ENCODE measurements at places on chromosomes 6 and 20. TPM values are rescaled to one million over a fixed set of nuclear protein-coding genes. Genes with fewer than 3 reads are reported as not detected.

The TGM2 gene
- 343 TPM for total RNA-seq

The PTP4A1 gene
- total RNA-seq = 17.5 TPM

The SUMO4 gene
- 1.2 TPM for total RNA-seq

The SIRT5 gene
- 6.8 TPM for total RNA-seq

The CDK19 gene
- total RNA-seq = 5.2 TPM

The F13A1 gene
- total RNA-seq = not detected

DNA sequence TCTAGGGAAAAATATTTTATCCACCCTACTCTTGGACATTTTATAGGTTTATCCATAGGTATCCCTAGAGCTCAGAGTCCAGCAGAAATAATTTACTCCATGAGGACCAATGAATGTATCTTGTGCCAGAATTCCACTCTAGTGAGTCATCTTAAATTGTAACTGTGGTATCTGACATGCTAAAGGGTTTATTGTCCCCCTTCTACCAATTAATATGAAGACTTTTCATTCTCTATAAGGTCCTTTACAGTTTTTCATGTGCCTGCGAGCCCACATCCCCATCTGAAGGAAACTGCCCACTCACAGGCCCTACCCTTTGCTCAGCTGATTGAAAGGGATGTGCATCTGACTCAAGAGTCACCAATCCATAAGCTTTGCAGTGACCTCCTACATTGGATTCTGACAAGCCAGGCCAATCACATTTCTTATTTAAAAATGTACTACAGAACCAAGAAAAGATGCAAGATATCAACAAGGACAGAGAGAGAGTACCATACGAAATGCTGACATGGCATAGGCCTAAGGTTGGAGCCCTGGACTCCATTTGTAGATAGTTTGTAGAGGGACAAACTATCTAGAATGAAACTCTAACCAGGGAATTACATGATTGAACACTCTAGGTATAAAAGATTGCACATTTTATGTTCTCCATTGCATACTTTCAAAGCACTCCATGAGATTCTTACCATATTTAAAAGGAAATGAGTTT lies 93.4 kb upstream of the DEFB112 start:
- no peak for DNase-seq

GRCh38 chr20:60263725-60264709 lies 305.8 kb downstream of the CDH26 start:
- DNase-seq = no peak

DNA sequence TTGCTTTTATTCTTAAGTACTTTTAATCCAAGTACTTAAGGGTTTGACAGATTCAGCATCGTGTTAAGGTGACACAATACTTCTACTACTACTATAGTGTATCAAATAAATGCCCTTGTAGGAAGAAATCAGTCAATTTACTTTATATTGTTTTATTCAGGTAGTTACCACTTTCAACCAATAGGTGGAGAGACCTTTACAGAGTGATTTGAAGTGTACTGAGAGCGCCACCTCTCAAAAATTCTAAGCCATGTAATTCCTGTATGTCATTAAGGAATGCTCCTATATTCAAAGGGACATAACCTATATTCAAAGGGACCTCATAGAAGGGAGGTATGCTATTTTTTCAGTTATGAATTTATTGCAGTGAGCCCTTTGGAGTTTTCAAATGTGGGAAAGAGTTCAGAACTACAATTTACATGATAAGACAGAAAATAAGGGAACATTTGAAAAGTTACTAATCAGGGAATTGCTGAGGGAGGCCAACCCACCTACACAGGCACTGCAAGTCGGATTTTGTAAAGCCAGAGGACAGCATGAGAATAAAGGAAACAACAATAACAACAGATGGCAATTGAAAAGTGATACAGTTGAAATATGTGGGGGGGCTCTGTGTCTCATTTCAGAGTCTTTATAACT lies 955.6 kb downstream of the TBC1D32 start:
- peak; percentile 31 for DNase-seq

- DNase-seq = no peak
Measured at GRCh38 chr6:111676383-111676782, 70.7 kb upstream of the TRAF3IP2 start.

DNA sequence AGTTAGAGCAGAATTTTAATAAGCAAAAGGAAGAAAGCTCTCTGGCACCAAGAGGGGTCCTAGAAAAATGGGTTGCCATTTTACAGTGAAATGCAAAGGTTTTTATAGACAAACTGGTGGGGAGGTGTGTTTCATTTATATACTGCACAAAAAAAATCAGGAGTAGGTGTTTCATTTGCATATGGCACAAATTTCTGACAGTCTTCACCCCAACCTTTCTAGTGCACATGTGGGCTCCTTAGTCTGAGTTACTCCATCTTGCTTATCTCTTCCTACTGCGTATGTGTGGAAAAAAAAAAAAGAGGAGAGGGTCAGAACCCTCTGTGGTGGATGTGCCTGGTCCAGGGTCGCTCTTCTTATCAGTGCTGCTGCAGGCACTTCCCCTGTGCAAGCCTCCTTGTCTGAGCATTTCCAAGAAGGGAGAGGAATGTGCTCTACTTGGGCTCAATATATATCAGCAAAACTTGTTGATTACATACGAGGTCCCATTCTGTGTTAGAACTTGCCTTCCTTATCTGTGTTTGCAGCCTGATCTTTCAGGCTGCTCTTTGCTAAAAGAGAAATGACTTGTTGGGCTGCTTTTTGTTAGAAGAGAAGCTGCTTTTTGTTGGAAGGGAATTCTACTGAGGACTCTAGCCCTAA lies 59.0 kb upstream of the MRAP2 start:
- DNase-seq = no peak

- DNase-seq = no peak
Measured at GRCh38 chr6:138956244-138956924, 31.7 kb downstream of the REPS1 start.

- DNase-seq = no peak
Measured at GRCh38 chr6:36660771-36661471, 17.6 kb upstream of the CDKN1A start.

DNA sequence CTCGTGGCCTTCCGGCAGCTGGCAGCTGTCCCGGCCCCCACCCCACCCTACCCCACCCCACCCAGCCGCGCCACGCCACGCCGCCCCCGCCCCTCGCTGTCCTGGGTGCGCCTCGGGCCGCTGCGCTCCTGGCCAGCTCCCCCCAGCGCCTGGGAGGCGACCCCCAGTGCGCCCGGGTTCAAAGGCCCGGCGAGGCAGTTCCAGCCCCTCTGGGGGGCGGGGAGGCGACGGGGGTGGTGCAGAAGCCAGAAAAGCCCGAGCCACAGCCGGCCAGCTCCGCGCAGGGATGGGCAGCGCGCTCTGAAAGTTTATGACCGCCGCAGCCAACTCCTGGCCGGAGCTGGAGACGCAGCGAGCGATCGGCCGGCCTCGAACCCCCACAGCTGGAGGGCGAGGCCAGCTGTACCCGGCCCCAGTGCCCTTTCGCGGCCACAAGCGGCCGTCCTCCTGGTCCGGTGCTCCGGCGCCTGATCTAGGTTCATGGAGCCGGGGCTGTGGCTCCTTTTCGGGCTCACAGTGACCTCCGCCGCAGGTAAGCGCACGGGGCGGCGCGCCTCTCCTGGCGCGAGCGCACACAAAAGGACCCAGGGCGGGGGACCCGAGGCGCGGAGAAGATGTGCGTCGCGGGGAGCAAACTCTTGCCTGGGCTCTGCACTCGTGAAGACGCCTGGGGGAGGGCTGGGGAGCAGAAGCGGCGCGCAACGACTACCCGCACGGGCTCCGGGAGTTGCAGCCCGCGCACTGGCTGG lies at the start of gene EDN3:
EDN3 (plus strand) TSS at position 279 of the 749 bp plus-strand sequence; CDS start at position 481, 202 bp downstream.
- DNase-seq = no peak

DNA sequence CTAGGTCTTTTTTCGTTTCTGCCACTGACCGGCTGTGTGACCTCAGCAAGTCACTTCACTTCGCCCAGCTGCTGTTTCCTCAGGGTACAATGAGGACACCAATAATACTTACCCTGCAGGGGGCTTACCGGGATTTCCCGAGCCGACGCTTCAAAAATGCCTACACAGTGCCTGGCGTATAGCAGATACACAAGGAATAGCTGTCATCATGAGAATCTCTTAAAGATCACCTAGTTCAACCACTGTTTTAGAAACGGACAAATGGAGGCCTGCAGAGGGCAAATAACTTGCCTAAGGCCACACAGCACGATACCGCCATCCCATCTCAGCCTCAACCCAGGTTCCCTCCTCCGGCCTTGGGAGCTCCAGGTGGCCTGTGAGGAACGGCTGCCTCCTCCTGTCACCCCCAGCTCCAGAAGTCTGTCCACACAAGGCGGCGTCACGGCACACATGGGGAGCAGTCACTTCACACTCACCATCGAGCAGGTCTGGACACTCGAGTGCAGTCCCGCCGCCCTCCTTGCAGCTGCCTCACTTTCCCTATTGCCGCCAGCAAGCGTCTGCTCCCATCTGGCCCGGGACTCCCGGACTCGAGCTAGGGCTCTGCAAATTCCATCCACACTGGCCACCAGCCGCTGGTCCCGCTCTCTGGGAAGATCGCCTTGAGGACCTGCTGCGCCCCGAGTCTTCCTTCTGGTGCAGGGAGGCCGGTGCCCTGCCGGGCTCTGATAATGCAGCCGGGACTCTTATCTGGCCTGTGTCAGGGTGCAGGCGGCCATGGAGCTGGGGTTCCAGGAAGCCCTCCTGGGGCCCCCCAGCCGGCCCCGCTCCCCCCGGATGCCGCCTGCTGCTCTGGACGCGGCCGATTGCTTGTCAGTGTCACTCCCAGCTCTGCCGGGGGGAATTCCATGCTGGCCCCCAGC lies at the start of gene RIPOR3:
RIPOR3 (minus strand) TSS at position 893 of the 923 bp plus-strand sequence; CDS start at position 479, 414 bp downstream.
- DNase-seq = no peak

GRCh38 chr20:51833326-51833725 lies 31.0 kb upstream of the SALL4 start:
- DNase-seq = no peak

- DNase-seq = peak; percentile 95
Measured at GRCh38 chr20:19786311-19786710, 28.3 kb downstream of the RIN2 start.

DNA sequence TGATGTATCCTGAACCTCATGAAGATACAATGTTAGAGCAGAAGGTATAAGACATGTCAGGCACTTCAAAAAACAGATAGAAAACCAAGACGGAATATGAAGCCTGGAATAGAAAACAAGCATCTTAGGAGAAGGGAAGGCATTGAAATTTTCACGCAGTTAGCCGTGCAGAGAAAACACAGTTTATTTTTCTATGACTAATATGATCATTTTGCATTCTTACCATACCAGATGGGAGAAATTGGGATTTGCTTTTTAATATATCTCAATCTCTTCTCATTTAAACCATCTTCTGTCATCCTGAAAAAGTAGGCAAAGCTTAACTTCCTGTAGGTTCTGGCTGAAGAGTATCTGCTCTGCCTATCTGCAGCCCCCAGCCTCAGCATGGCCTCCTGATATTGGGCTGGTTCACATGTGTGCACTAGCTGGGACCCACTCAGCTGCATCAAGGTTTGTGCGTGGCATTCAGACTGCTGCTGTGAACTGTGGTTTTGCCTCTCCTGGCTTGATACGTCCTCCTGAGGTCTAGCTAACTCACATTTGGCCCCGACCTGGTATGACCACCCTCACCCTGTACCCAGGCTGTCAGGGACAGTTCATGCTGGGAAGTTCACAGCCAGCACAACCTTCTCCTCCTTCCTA lies 392.5 kb upstream of the SASH1 start:
- DNase-seq = no peak

DNA sequence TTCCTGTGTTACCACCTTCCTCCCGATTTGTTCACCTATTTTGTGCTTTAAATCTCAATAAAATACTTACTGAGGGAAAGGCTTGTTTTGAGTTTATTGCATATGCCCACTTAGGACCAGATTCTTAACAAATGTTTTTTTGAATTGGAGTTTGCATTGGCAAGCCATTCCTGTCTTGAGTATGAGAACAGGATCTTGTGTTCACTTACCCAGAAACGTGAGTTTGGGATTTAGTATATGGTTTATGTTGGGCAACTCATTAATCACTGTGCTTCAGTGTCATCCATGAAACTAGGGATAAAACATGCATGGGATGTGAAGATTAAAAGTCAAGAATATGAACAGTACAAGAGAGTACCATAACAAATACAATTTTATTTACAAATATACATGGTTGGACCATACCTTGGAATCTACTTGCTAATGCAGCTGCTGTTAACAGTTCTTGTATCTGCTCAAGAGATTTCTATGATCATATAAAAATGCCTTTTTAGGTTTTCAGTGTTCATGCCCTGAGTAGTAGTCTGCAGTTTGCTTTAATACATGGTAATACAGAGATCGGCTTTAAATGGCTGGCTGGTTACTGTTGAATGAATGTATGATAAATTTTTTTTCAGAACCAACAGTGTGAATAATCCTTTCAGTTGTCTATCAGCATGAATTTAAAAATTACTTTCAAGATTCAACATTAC lies 6.0 kb downstream of the SRSF6 start:
- DNase-seq = no peak

- DNase-seq = no peak
Measured at GRCh38 chr6:166446146-166446545, 63.4 kb upstream of the MPC1 start.

GRCh38 chr6:12280458-12280857 lies 9.7 kb upstream of the EDN1 start:
- no peak for DNase-seq

GRCh38 chr20:51837876-51838420 lies 35.6 kb upstream of the SALL4 start:
- DNase-seq = no peak

DNA sequence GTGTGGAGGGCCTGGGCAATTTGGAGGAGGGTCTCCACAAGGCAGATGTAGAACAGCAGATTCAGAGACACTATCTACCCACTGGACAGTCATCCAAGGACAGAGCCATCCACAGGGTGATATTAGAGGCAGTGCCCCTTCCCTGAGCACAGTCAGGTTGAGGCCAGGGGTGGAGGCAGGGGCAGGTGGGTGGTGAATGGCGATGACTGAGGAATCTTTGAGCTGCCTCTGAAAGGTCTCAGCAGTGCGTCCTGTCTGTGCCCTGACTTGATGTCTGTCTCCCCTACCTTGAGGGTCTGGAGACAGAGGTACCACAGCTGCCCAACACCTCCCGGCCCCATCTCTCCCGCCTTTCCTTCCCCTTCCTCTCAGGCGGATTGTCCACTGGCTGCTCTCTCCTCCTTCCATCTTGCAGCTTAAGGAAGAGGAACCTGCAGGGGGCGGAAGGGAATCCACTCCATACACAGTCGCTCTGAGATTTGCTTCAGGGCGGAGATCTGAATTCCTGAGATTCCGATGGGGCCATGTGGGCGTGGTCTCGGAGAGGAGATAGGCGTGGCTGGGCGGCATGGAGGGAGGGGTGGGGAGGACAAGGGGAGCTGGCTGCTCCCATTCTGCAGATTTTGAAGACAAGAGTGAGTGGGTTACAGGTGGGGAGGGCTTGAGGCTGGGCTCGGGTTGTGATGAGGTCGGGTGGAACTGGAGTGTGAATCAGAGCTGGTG lies 1.7 kb downstream of the MUCL3 start:
- DNase-seq = peak; percentile 74

GRCh38 chr6:22327881-22328280 lies 31.0 kb upstream of the PRL start:
- no peak for DNase-seq

DNA sequence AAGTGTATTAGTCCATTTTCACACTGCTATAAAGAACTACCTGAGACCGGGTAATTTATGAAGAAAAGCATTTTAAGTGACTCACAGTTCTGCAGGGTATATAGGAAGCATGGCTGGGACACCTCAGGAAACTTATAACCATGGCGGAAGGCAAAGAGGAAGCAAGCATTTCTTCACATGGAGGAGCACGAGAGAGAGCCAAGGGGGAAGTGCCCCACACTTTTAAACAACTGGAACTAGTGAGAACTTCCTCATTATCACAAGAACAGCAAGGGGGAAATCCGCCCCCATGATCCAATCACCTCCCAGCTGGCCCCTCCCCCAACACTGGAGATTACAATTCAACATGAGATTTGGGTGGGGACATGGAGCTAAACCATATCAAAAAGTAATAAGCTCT lies 28.3 kb upstream of the B3GAT2 start:
- DNase-seq = no peak

Data from lung microvascular endothelial cell (primary cell).